ENCODE measurements at places on chromosomes 2 and 18. TPM values are rescaled to one million over a fixed set of nuclear protein-coding genes. Genes with fewer than 3 reads are reported as not detected.

The RIT2 gene
- not detected for total RNA-seq

- no peaks in the 10 kb centered on the region for H3K27me3 ChIP-seq
- H3K36me3 ChIP-seq: no peaks in the 10 kb centered on the region
- no peak for DNase-seq
- H3K4me3 ChIP-seq: no peak overlapping the region
- H3K4me1 ChIP-seq: no peaks in the 10 kb centered on the region
- no peak overlapping the region for H3K27ac ChIP-seq
These were observed 7.3 kb downstream of the SCG2 start for GRCh38 chr2:223594831-223595230.

- H3K27ac ChIP-seq: no peak overlapping the region
- peaks cover 3% of the 10 kb centered on the region for H3K27me3 ChIP-seq
- H3K36me3 ChIP-seq: no peaks in the 10 kb centered on the region
- H3K4me1 ChIP-seq: peaks cover 7% of the 10 kb centered on the region
- DNase-seq: no peak
These were observed 136.4 kb upstream of the SLC1A4 start for GRCh38 chr2:64852771-64853241.

The LDLRAD4 gene
- 47.2 TPM for total RNA-seq

DNA sequence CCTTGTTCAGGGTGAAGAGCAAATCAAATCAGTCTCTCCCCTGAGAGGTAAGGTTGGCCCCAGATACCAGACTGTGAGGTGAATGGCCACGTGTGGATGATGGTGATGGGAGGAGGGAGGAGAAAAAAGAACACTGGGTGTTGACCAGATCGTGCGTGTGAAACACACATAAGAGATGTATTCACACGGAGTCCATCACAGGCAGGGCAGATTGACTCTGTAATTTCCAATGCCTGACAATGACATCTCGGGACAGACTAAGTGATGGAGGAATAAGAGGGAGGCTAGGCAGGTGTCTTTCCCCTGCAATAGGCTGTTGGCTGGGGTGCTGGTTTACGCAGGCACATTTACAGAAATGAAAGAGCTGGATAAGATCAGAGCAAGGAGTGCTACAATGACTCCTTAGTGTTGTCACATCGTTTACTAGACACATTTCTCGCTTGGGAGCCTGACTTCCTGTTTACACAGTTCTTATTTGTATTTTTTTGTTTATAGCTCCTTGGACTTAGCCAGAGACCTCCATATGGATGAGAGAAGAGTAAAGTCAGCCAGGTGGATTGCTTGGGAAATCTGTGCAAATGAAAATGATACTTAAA, 43.1 kb downstream of the CPO start:
- peaks cover 12% of the 10 kb centered on the region for H3K27me3 ChIP-seq
- no peak overlapping the region for H3K27ac ChIP-seq
- peaks cover 33% of the 10 kb centered on the region for H3K4me1 ChIP-seq
- H3K4me3 ChIP-seq: no peak overlapping the region
